ENCODE measurements at places on chromosomes 2 and 18.

DNA sequence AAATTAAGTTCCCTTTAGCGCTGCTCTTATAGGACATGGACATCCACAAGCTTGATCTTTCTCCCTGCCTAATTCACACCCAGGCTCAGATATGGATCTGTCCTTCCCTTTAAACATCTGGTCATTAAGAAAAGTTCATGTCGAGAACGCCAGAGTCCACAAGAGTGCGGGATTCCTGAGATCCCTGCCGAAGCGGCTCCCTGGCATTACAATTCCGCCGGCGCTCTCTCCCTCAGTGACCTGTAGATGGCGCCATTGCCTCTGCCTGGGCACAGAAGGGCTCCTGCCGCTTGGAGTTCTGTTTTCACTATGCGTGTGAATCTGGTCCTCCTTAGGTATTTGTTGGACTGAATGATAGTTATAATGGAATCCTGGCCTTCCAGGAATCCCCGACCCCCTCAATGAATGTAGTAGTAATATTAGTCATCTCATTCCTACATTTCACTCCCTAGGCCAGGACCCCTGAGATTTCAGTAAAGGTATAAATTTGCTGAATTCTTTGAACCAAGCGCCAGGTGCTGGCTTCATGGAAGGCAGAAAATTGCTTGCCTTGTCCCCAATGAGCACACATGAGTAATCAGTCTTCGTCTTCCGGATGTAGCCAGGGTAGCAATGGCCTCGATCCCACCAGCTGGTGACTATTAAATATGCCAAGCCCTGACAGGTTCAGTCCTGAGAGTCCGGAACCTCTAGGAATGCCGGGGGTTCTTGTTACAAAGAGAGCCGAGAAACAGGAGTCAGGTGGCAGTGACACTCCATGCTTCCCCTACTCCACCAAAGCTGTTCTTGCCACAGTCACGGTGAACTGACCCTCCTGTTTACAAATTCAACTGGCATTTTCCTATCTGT, 26.4 kb upstream of the CD207 start:
- peak; percentile 91 for DNase-seq

DNA sequence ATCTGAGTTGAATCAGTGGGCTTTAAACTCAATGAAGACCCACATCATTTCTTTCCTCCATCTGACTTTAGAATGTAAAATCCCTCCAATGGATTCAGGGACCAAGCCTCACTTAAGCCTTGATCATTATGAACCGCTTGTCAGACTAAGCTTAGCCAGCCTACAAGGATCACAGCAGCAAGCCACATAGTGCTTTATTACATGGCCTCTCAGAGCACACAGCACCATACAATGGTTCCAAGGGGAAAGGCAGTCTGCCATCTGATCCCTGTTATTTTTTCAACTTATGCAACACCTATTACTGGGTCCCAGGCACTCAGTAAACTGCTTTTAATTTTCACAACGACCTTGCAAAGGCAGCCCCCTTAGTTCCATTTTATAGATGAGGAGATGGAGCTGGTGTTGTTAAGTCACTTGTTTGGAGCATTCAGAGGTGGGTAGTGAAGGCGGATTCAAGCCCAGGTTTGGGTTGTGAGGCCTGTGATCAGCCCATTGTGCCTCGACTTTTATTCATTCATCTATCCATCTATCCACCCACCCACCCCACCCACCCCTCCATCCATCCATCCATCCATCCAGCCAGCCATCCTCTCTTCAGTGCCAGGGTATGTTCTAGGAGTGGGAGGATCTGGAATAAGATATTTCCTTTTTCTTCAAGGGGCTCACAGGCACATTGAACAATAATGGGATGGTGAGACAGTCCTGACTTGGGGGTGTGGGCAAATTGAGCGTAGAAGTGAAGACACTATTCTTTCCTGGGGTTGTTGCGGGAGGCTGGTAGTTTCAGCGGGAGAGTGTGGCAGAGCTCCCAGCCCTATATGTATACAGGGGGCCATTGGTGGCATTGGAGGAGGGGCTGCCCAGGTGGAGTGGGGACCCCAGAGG, 141.2 kb downstream of the MYCN start:
- DNase-seq: no peak

GRCh38 chr18:12308386-12309100, 502 bp downstream of the TUBB6 start:
- peak; percentile 91 for DNase-seq

GRCh38 chr18:80108121-80108536, 933 bp upstream of the ADNP2 start:
- no peak for DNase-seq

DNA sequence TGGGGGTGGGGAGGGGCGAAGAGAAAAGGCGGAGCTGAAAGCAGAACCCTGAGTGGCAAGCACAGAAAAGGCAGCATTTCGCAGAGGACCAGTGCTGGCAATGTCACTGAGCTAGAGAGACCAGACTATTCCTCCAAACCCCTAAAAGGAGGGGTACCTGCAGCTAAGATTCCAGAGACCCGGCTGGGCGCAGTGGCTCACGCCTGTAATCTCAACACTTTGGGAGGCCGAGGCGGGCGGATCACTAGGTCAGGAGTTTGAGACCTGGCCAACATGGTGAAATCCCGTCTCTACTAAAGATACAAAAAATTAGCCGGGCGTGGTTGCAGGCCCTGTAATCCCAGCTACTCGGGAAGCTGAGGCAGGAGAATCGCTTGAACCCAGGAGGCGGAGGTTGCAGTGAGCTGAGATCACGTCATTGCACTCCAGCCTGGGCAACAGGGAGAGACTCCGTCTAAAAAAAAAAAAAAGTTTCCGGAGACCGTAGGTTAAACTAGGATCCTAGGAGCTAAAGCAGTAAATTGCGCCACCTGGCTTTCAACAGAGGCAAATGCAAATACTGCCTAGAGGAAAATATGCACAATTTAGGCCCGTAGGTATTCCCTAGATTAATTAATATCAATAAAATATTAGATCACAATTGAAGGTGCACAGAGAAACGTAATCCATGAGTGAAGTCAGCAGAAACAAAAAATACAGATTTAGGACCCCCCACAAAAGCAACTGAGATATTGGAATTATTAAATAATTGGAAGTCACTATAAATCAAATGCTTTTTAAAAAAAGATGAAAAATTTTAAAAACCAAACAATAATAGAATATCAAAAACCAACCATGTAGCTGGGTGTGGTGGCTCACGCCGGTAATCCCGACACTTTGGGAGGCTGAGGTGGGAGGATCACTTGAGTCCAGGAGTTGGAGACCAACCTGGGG, 4.9 kb downstream of the UCN start:
- DNase-seq: peak; percentile 91

All from trophoblast cell (in vitro differentiated cells and primary cell).